Natural killer cell (primary cell): ENCODE measurements at places on chromosomes 12 and 14. TPM values are rescaled to one million over a fixed set of nuclear protein-coding genes. Genes with fewer than 3 reads are reported as not detected.

DNA sequence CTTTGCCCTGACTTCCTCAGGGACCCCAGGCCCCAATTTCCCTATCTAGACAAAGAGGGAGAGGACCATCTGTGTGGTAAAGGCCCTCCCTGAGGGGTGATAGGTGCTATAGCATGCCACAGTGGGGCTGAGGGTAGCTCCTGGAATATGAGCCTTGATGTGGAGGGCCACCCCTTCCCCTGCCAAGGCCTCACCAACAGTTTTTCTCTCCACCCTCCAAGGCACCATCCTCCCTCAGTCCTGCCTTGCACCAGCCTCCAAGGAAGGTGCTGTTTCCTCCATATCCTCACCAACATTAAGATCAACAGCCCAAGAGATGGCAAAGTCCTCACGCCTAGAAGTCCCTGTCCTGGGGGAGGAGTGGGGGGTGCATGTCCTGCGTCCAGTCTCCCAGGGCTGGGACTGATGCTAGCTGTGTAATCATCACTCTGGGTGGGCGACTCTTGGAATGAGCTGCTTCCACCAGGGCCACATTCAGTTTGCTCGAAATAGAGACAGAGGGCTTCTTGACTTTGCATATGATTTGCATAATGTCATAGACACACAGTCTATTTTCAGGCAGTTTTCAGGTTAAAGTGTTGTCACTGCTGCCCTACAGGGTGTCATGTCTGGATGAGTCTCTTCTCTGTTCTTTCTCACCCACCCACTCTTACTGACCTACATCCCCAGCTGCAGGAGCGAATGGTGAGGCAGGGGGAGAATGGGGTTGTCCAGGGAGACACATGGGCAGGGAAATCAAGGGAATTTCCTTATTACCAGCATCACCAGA lies 17.4 kb downstream of the ACVRL1 start:
- DNase-seq, result no peak

Gene PTCSC3
- not detected for total RNA-seq

DNA sequence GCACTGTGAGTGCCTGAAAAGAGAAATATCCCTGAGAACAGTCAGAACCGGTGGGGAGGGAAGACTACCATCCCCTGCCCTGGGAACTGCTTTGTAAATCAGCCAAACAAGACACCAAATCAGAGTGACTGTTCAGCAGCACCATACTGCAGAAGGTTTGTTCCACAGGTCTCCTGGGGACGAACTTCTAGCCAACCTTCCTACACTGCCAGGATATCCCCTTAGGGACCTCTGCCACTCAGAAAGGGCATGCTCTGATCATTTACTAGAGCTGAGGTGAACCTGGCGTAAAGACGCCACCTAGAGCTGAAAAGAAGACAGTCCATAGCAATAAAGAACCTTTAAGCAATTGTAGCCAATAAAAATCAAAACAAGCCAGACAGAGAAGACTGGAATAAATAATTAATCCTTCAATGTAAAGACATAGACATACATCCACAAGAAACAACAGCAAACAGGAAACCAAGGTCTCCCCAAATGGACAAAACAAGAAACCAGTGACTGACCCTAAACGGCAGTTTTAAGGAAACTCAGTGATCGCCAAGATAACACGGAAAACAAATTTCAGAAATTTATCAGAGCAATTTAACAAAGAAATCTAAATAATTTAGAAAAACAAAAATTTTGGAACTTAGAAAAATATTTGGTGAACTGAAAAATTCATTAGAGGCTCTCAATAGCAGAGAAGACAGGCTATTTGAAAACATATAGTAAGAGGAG lies 228.1 kb upstream of the AMIGO2 start:
- DNase-seq, result peak; percentile 81

DNA sequence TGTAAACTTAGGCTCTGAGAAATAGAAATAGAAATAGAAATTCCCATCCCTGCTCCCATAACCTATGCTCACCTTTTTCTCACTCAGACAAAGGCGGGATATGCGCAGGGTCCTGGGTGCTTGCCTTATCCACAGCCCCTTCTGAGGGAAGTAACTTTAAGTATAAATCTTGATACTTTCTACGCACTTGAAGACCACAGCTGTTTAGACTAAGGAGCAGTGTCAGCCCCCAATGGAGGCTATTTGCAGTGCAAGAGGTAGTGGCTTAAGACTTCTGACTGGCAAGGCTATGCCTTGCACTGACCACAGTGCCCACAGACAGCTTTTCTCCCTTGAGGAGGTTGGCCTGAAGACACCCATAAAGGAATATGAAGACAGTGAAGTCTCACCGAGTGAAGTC lies 35.2 kb downstream of the ASCL1 start:
- DNase-seq, result no peak

- no peak for DNase-seq
These were observed 108.4 kb downstream of the MON2 start for GRCh38 chr12:62575036-62575435.

Gene MGAT2
- total RNA-seq, result 29.9 TPM

GRCh38 chr14:57981817-57982560 lies 116.1 kb upstream of the SLC35F4 start:
- no peak for DNase-seq

Gene MFAP5
- not detected for total RNA-seq

Gene KRT75
- total RNA-seq, result not detected

GRCh38 chr12:9759694-9760093 lies 1.0 kb downstream of the CD69 start:
- DNase-seq, result no peak

- DNase-seq, result no peak
These were observed 23.1 kb downstream of the ADCY6 start for GRCh38 chr12:48765753-48766162.

GRCh38 chr14:77053046-77053841 lies 24.7 kb upstream of the IRF2BPL start:
- peak; percentile 90 for DNase-seq

GRCh38 chr14:19878029-19878642 lies 3.2 kb downstream of the OR4K2 start:
- no peak for DNase-seq

Gene BRAP
- 28.8 TPM for total RNA-seq

Gene ETFBKMT
- total RNA-seq, result 1.2 TPM

GRCh38 chr14:22478670-22479069 lies 110.4 kb downstream of the DAD1 start:
- no peak for DNase-seq
